NCI-H1436 treated with DMSO at 0.1 percent for 48 hours (cell line): ENCODE measurements at places on chromosomes 16 and 17.

DNA sequence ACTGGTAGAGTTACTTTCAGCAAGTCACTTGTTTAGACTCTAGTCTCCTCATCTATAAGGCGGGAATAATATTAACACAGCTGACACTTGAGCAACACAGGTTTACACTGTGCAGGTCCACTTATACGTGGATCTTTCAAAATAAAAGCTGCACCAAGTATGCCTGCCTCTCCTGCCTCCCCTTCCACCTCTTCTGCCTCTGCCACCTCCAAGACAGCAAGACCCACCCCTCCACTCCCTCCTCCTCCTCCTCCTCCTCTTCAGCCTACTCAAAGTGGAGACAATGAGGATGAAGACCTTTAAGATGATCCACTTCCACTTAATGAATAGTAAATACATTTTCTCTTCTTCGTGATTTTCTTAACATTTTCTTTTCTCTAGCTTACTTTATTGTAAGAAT, 285.6 kb downstream of the FTO start:
- DNase-seq = no peak

DNA sequence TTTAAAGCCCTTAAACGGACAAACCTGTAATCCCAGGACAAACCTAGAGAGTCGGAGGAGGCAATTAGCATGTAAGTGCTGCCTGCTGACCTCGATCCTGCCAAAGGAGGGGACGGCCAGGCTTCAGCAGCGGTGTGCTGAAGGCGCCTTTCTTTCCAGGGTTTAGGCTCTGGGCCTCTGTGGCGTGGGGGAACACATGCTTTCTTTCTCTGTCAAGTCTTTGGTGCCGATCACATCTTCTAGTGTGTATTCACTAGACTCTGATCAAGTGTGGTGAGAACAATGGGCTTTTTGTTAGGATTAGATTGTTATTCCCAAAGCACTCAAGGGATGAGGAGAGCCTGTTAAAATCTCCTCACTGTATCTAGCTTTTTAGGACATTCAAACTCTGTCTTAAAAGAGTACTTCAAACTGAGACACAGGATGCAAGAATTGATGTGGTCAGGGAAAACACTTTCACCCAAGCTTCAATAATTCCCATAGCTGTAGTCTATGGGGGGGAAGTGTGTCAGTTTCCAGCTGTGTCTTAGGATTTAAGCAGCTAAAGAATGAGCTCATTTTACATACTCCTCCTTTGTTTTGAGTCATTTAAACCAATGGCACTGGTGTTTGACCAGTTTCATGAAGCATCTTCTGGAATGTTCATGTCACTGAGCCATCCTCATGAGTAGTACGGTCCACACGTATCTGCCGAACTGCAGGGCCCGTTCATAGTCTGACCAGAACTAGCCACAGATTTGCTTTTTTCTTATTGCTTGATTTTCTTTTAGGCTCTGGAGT, 51.2 kb downstream of the RPA1 start:
- no peak for DNase-seq

DNA sequence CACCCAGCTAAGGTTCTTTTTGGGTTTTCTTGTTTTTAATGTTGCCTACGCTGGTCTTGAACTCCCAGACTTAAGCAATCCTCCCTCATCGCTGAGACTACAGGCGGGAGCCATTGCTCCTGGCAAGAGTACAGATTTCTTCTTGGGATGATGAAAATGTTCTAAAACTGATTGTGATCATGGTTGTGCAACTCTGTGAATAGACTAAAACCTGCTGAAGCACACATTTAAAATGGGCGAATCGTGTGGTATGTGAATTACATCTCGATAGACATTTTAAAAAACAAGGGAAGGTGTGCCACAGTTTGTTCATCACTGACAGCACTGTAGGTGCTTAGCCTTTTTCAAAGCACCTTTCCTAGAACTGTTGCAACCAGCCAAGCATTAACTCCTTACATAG, 48.8 kb upstream of the CDH3 start:
- DNase-seq = no peak

DNA sequence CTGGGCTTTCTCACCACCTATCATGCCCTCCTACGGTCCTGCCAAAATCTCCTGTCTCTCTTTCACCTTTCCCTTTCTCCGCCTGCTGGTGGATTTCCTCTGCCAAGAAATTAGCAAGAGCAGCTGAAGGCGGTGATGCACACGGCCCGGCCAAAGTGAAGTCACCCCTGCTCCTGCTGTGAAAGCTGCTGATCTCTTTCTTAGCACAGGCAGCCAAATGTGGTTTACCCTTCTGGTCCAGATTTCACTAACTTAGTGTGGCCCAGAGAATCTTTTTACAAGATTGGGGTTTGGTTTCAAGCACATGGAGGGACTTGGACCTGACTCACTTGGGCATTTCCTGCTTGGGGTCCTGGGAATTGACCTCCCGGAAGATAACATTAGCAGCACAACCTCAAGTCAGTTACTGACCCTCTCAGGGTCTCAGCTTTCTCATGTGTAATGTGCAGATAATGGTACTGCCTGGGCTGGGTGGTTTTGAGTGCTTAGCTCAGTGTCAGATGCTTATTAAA, 155.7 kb downstream of the SOCS1 start:
- no peak for DNase-seq

GRCh38 chr16:73122604-73123391, 74.9 kb upstream of the ZFHX3 start:
- no peak for DNase-seq

DNA sequence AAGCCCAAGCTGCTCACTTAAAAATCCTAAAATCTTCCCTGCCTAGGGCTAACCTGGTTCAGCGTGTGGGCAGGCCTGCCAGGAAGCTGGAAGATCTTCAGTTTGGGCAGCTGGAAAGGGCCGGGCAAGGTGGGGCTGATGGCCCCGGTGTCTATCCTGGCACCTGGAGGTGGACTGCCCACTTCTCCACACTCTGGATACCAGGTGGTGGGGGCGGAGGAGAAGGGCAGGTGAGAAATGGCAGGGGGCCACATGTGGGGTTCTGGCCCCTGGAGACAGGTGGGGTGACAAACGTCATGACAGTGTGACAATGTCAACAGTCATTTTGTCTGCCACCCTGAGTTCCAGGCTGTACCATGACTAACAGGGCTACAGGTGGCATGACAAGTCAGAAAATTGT, 78.5 kb upstream of the C16orf82 start:
- no peak for DNase-seq

DNA sequence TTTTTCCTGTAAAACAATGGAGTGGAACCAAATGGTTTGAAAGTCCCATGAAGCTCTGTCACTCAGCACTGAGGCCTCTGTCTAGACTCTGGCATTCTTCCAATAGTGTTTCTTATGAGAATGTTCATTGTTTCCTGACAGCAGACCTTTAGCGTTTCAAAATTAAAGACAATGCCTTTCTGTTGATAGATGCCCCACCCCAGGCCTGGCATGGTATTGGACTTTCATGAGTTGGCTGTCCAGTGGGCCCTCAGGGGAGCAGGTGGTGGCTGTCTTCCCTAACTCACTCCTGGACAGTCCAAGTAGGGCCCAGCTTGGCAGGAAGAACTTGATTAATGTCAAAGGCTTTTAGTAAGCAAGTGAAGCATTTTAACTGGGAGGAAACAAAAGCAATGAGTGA, 186.5 kb upstream of the CCL2 start:
- no peak for DNase-seq

GRCh38 chr16:89434490-89434889, 55.9 kb downstream of the ANKRD11 start:
- no peak for DNase-seq

DNA sequence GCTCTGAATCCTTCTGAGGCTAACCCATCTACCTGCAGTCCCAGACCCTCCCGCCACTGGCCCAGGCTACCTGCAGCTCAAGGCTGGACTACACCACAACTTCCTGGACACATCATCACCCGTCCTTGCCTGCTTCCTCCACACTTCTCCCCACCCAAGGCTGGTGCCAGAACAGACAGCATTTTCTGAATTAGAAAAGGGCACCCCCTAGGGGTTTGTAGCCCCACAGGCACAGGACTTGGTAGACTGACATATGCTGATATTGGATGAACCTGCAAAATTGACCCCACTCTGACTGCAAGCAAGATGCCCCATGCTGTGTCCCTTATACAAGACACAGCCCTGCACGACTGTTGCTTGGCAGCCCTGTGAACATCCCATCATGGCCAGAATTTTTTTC, 271.5 kb upstream of the C16orf82 start:
- no peak for DNase-seq

DNA sequence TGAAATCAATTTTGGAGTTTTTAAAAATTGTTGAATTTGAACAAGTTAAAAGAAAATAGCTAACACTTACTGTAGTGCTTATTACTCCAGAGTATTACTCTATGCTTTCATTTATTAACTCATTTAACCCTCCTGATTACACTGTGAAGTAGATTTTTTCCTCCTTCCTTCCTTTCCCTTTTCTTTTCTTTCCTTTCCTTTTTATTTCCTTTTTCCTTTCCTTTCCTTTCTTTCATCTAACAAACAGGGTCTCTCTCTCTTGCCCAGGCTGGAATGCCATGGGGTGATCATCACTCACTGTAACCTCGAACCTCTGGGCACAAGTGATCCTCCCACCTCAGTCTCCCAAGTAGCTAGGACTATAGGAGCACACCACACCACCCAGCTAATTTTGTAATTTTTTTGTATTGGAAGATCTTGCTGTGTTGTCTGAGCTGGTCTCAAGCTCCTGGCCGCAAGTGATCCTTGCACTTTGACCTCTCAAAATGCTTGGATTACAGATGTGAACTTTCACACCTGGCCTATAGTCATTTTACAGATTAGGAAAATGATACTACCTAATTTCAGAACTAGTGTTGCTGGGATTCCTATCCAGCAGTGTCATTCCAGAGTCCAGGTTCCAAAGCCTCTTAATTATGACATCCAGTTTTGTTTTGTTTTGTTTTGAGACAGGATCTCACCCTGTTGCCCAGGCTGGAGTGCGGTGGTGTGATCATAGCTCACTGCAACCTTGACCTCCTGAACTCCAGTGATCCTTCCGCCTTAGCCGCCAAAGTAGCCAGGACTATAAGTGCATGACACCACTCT, 59.9 kb downstream of the TAOK1 start:
- DNase-seq = no peak

DNA sequence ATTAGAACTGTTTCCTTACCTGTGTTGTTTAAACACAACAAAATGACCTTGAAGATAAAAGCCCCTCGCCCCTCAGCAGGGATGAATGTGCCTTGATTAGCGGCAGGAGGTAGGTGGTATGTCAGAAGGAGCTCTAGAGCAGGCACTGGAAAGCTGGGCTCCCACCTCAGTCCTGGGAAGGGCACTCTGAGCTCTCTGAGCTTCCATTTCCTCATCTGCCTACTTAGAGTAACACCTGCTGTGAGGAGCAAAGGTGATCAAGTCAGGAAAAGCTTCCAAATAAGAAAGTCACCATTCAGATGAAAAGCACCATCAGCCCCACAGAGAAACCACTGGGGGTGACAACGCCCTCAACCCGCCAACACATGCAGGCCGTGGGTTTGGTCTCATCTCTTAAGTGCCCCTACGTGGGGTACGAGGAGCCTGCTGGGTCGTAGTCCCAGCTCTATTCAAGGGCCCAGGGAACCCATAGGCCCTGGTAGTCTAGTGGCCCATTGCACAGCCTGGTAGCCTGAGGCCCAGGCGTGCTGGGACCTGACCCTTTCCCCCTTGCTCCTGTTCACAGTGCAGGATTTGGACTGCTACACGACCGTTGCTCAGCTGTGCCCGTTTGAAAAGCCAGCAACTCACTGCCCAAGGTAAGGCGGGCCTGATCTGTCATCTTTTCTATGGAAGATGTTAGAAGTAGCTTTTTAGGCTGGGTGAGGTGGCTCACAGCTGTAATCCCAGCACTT, 57.3 kb downstream of the CRISPLD2 start:
- no peak for DNase-seq

DNA sequence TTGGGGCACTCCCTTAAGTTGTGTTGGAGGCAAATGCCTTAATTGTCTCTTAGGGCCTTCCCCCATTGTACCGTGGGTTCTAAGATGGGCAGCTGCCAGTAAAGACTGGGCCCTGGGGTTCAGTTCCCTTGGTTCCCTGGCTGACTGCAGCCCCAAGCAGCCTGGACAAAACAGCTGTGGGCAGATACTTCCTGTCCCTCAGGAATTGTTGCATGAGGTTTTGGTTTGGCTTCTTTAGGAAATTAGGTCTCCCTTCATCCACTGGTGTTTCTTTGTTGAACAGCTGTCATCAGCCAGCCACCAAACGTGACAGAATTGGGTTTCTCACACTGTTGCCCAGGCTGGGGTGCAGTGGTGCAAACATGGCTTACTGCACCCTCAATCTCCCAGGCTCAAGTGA, 42.0 kb upstream of the ETV4 start:
- DNase-seq = no peak

GRCh38 chr16:86031141-86031678, 132.2 kb downstream of the IRF8 start:
- DNase-seq = no peak

GRCh38 chr17:32319548-32319905, 22.4 kb downstream of the C17orf75 start:
- peak; percentile 19 for DNase-seq
